Endodermal cell (in vitro differentiated cells): ENCODE measurements at places on chromosomes 6 and 20. TPM values are rescaled to one million over a fixed set of nuclear protein-coding genes. Genes with fewer than 3 reads are reported as not detected.

DNA sequence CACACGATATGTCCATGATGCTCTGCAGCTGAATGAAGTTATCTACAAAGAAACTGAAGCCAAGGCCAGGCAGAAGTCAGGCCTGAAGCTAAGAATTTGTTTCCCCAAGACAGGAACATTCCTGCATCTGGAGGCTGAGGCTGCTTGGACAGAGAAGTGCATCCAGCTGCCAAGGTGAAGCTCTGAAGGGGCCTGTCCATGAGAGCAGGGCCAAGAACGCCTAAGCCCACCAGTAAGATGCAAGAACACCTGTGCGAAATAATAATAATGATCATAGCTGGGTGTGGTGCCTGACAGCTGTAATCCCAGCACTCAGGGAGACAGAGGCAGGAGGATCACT is 37.7 kb upstream of the B4GALT5 start:
- no peaks in the 10 kb centered on the region for H3K27me3 ChIP-seq
- no peak overlapping the region for H3K27ac ChIP-seq
- DNase-seq: no peak
- H3K4me1 ChIP-seq: peaks cover 4% of the 10 kb centered on the region

CCND3 gene
- 8.3 and 8.5 TPM in 2 replicates for total RNA-seq

DNA sequence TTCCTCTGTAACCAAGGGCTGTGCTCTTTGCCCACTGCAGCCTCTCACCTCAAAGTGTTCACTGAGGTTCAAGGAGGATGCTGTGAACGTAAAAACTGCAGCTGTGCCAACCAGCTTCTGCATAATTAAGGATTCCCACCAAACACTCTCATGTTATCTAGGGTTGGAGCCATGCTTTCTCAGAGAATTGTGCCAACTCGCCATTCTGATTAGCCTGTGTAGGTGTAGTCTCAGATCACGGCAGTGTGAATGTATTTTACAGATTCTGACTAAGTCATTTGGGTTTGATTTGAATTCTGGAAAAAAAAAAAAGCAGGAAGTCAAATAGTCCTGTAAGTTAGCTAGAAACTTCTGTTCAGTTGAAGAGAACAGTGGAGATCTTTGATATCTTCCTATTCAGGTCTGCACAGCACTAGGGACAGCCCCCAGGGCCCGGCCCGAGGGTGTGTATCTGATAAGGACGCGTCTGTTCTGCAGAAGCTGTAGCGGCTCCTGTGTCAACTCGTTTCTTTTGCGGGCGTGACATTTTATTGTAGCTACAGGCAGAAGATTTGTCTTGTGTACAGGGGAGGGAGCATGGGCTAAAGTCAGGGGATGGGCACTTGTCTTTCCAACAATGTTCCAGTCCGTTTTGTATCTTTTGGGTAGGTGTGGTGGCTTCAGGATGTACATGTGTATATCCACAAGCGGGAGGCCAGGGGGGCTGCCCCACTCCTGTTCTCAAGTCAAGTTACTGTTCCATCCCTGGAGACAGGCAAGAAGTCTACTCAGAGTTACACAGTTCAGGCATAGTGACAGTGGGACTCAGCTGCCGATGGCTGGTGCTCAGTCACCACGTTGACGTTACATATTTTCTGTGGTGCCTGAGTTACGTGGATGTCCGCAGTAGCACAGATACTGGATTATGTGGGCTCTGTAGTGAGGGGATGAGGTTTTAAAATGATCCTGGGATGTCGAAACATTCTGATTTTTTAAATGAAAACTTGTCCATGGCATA is 12.4 kb downstream of the IRF4 start:
- H3K36me3 ChIP-seq: no peaks in the 10 kb centered on the region
- no peak overlapping the region for H3K4me3 ChIP-seq
- no peaks in the 10 kb centered on the region for H3K27me3 ChIP-seq
- no peaks in the 10 kb centered on the region for H3K4me1 ChIP-seq
- DNase-seq: no peak

ZNF391 gene
- 8.1 to 9.6 TPM (median 9.2 TPM) in 3 replicates for total RNA-seq

GRCh38 chr20:23782366-23782983 is 31.7 kb upstream of the CST1 start:
- no peak overlapping the region for H3K27ac ChIP-seq
- H3K4me1 ChIP-seq: no peaks in the 10 kb centered on the region
- no peaks in the 10 kb centered on the region for H3K36me3 ChIP-seq

GRCh38 chr20:9759392-9759791 is 79.5 kb downstream of the PAK5 start:
- H3K27ac ChIP-seq: no peak overlapping the region
- no peaks in the 10 kb centered on the region for H3K27me3 ChIP-seq
- H3K4me1 ChIP-seq: no peaks in the 10 kb centered on the region
- DNase-seq: no peak
- H3K4me3 ChIP-seq: no peak overlapping the region
- H3K36me3 ChIP-seq: no peaks in the 10 kb centered on the region

CD93 gene
- 0.02 and 0.04 TPM in 2 replicates for total RNA-seq

- peaks cover 15% of the 10 kb centered on the region for H3K36me3 ChIP-seq
- no peaks in the 10 kb centered on the region for H3K27me3 ChIP-seq
- no peak overlapping the region for H3K4me3 ChIP-seq
- peaks cover 12% of the 10 kb centered on the region for H3K4me1 ChIP-seq
- H3K27ac ChIP-seq: no peak overlapping the region
Measured at GRCh38 chr6:16136621-16137450, 8.0 kb downstream of the MYLIP start.

DNA sequence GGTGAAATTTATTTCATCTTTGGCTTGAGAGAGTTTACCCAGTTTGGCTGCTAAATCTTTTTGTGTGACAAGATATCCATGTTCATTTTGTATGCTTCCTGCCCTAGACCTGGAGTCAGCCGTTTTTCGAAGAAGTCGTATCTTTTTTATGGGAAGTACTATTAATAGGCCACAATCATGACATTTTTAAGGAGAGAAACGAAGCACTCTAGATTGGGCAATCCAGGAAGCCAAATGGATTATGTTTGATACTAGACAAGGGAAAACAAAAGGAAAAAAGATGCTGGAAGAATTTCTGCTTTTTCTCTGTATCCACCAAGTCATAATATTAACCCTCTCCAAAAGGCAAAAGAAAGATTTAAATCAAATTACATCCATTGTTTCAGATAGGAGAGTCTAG is 214.6 kb downstream of the HDGFL1 start:
- DNase-seq: no peak
- no peak overlapping the region for H3K4me3 ChIP-seq

- DNase-seq: no peak
- no peak overlapping the region for H3K27ac ChIP-seq
- H3K27me3 ChIP-seq: peaks cover 6% of the 10 kb centered on the region
- no peaks in the 10 kb centered on the region for H3K36me3 ChIP-seq
- no peaks in the 10 kb centered on the region for H3K4me1 ChIP-seq
- no peak overlapping the region for H3K4me3 ChIP-seq
Measured at GRCh38 chr20:46751856-46752255, 42.4 kb downstream of the SLC2A10 start.

UST gene
- total RNA-seq: 12.7 to 17.0 TPM (median 15.3 TPM) in 3 replicates

DNA sequence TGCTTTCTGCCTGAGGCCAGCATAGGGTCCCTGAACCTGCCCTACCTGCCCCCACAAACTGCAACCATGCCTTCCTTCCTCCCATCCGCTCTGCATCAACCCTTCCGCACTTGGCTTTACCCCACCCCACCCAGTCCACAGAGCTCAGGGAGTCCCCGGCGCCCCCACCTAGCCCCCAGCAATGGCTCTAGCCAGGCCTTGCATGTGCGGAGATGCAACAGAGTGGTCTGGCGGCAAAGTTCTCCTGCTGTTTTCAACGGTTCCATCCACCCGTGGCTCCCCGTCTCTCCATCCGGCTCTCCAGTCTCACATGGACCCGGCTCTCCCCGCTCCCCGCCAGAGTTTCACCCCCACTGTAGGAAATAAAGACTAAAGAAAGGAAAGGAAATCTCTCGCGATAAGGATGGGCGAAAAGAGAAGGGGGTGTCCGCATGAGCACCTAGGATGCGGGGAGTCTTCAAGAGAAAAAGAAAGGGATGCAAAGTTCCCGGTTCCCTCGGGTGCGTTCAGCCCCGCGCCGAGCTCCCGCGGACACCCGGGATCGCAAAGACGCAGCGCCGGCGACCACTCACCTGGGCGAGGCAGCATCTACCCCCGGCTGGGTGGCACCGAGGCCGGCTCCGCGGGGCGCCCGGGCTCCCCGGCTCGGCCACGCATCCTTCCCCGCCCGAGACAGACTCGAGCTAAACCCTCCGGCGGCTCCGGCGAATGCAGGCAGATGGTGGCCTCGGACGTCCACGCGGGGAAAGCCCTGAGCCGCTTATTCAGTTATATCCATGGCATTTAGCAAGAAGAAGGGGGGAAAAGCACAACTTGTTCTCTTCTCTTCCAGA is 579 bp downstream of the LRFN2 start:
- H3K4me3 ChIP-seq: peak overlapping the region; percentile 83
- no peak overlapping the region for H3K27ac ChIP-seq
- no peaks in the 10 kb centered on the region for H3K36me3 ChIP-seq
- peaks cover 48% of the 10 kb centered on the region for H3K27me3 ChIP-seq
- peak; percentile 63 for DNase-seq
- H3K4me1 ChIP-seq: peaks cover 7% of the 10 kb centered on the region

DNA sequence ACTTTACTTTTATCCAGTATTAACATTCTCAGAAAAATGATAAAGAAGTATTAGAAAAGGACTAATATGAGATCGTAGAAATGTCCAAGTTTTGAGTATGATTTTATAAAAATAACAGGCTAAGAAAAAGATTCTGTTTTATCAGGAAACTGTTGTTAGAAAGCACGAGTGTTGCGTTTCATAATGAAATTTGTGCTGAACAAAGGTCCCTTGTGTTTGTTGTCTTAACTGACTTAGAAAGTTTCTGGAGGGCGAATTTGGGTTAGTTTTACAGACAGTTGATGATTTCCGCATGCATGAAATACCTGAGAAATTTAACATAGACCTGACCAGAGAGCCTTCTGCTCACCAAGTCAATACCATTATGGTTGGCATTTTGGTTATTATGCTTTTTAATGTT is 136.0 kb downstream of the FNDC1 start:
- no peak for DNase-seq
- no peak overlapping the region for H3K4me3 ChIP-seq
- H3K27ac ChIP-seq: no peak overlapping the region
- H3K36me3 ChIP-seq: no peaks in the 10 kb centered on the region

DNA sequence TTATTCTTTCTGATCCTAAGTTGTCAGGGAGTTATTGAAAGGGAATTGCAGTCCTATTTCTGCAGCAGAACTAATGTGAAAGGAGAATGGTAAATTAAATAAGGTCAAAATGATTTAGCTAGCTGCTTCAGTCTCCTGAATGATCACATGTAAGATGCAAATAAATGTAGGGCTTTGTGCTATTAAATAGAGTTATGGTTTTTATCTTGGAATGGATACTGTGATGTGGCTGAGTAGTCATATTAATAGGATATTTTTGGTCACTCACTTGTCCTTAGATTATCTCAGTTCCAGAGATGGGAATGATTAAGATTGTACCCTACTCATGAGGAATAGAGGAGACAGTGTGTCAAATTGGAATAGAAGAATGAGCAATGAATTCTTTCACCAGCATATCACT is 129.6 kb downstream of the PLCB4 start:
- H3K27ac ChIP-seq: no peak overlapping the region
- no peaks in the 10 kb centered on the region for H3K36me3 ChIP-seq
- no peaks in the 10 kb centered on the region for H3K27me3 ChIP-seq
- H3K4me3 ChIP-seq: no peak overlapping the region
- DNase-seq: no peak

GRCh38 chr20:59664421-59664941 is 60.1 kb downstream of the PHACTR3 start:
- no peaks in the 10 kb centered on the region for H3K4me1 ChIP-seq
- no peak overlapping the region for H3K4me3 ChIP-seq
- no peak overlapping the region for H3K27ac ChIP-seq
- no peaks in the 10 kb centered on the region for H3K27me3 ChIP-seq
- H3K36me3 ChIP-seq: no peaks in the 10 kb centered on the region

- no peaks in the 10 kb centered on the region for H3K36me3 ChIP-seq
- no peak overlapping the region for H3K4me3 ChIP-seq
- H3K27me3 ChIP-seq: no peaks in the 10 kb centered on the region
Measured at GRCh38 chr6:106927531-106928398, 46.8 kb downstream of the CD24 start.

GRCh38 chr6:13135152-13135551 is 193.2 kb downstream of the TBC1D7 start:
- DNase-seq: peak; percentile 50
- H3K36me3 ChIP-seq: no peaks in the 10 kb centered on the region
- no peaks in the 10 kb centered on the region for H3K4me1 ChIP-seq
- H3K27me3 ChIP-seq: no peaks in the 10 kb centered on the region

DNA sequence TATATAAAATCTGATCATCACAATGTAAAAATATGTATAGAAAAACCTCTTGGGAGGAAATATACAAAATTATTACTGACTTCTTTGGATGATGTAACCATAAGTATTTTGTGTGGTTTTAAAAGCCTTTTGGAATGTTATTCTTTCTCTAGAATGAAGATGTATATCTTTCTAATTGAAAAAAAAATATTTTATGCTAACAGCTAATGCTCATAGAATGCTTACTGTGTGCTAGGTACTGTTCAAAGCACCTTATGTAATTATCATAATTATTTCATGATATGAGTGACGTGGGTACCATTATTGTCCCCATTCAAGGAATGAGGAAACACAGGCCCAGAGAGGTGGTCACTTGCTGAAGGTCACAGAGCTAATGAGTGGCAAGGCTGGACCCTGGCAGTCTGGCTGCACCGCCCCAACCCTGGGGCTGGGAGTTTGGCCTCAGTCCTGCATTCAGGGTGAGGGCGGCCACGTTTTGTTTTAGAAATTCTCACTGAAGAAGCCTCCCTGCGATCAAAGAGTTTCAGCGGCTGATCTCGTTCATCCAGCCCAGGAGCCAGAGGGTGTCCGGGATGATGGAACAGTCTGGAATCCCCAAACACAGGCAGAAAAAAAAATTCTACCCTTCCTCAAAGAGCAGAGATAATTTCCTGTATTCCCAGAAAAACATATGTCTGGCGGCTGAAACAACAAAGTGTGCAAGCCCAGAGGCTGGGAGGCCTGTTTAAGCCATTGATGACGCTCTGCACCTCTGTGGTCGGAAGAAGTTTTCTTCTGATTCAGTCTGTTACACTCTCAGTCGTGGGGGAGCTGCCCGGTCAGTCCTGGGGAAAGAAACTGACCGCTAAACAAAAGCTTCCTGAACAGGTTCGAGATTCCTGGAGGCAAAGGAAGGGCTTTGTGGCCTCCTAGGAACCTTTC is 37.3 kb downstream of the TFEB start:
- H3K27ac ChIP-seq: no peak overlapping the region
- H3K27me3 ChIP-seq: no peaks in the 10 kb centered on the region
- H3K4me3 ChIP-seq: no peak overlapping the region
- no peaks in the 10 kb centered on the region for H3K4me1 ChIP-seq
- DNase-seq: no peak

LHFPL5 gene
- total RNA-seq: not detected in 3 replicates

GRCh38 chr6:3209114-3210023 is 18.1 kb downstream of the TUBB2B start:
- peak; percentile 95 for DNase-seq
- H3K27ac ChIP-seq: no peak overlapping the region
- H3K36me3 ChIP-seq: no peaks in the 10 kb centered on the region
- no peaks in the 10 kb centered on the region for H3K27me3 ChIP-seq
- peak overlapping the region; percentile 54 for H3K4me3 ChIP-seq

GRCh38 chr20:3423126-3423525 is 15.7 kb upstream of the DNAAF9 start:
- DNase-seq: peak; percentile 52
- no peaks in the 10 kb centered on the region for H3K4me1 ChIP-seq
- H3K4me3 ChIP-seq: no peak overlapping the region
- no peak overlapping the region for H3K27ac ChIP-seq
- H3K36me3 ChIP-seq: no peaks in the 10 kb centered on the region
